ENCODE measurements at places on chromosomes 4 and X.

GRCh38 chrX:138745196-138745595 lies 33.7 kb upstream of the FGF13 start:
- DNase-seq, result no peak

- DNase-seq, result no peak
These were observed 34.8 kb upstream of the USP51 start for GRCh38 chrX:55524487-55524886.

DNA sequence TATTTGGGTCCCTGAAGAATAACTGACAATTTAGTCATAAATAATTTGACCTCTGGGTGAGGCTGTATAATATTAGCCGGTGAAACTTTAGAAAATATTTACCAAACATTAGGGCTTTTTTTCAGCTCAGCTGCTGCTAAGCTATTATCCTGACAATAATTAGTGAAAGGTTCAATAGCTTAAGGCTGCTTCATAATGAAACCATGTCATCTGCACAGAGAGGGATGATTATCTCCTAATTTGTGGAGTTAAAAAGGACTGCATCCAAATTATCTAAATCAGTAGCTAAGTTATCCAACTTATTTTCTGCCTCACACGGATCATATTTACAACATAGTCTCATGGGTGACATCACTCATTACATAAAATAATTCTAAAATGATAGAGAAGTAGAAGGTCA lies 1249.8 kb downstream of the RAPGEF2 start:
- DNase-seq, result no peak

DNA sequence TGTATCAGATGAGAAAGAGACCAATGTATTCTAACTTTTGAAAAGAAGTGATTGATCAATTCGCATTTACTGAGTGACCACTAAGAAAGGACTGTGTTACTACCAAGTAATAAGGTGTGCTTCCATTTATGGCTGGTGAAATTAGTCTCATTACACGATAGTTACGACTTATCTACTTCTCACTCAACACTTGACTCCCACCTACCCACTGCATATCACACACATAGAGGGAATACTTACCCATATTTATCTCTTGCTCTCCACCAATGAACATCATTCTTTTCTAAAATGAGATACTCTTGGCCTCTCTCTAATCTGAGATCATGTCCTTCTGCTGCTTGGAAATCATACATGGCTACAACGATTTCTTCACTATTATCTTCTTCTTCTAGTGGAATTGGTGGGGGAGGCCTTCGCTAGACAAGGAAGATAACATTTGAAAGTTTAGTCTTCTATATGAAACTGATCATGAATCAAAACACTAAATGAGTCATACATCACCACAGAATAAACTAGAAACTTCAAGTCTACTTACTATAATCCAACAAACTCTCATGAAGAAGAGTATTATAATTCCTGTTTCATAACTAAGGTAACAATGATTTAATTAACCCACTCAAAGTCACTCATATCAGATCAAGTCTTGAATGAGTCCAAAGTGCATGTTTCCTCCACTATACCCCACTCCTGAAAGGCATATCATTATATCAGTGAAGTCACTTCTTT lies 33.7 kb upstream of the TXK start:
- no peak for DNase-seq

DNA sequence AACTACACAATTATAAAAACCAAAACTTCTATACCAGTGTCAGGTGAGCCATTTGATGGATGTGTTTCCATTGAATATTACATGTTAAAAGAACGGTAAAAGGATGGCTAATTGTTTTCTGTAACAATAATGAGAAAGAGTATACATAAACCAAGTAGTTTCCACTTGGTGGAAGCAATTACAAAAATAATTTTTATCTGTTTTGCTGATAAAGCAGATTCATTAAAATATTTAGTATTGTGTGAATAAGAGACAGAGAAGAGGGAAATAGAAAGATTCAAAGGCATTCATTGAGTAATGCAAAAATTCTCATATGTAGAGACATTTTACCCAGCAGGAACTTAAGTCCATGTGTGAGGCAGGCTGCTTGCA lies 95.7 kb downstream of the ANK2 start:
- no peak for DNase-seq

GRCh38 chr4:5014007-5014682 lies 5.1 kb downstream of the CYTL1 start:
- DNase-seq, result no peak

DNA sequence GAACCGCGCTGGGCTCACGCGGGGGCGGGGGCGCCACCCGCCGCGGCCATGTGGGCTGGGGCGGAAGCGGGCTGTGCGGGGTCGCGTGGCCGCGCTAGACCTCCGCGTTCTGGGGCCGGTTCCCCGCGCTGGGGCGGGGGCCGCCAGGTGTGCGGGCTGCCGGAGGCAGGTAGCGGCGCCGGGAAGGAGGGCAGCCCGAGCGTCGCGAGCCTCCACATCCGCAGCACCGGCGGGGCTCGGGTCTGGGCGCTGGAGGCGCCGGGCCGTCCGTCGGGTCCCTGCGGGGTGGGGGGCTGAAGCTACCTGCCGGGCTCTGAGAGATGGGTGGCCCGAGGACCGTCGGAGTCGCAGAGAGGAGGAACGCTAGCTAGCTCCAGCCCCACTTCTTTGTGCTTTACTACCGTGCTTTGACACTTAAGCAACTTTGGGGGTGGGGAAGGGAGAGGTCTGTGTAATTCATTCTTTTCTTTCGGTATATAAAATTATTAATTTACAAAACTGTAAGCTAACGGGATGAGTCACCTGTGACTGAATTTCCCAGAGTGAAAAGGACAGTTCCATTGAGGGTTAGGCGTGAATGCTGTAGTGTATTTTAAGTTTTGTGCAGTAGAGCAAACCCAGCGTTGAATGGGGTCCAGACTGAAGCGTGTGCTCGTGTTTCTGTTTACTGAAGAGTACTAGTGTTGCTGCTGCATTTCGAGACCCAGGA lies 689 bp downstream of the METAP1 start:
- DNase-seq, result no peak

GRCh38 chr4:15729910-15730533 lies 27.2 kb downstream of the BST1 start:
- DNase-seq, result no peak

- no peak for DNase-seq
These were observed 77.6 kb upstream of the MAP3K15 start for GRCh38 chrX:19592952-19593351.

- DNase-seq, result no peak
These were observed 101.5 kb upstream of the LIMCH1 start for GRCh38 chr4:41436419-41436818.

GRCh38 chr4:151799417-151800012 lies 38.7 kb upstream of the GATB start:
- DNase-seq, result no peak

DNA sequence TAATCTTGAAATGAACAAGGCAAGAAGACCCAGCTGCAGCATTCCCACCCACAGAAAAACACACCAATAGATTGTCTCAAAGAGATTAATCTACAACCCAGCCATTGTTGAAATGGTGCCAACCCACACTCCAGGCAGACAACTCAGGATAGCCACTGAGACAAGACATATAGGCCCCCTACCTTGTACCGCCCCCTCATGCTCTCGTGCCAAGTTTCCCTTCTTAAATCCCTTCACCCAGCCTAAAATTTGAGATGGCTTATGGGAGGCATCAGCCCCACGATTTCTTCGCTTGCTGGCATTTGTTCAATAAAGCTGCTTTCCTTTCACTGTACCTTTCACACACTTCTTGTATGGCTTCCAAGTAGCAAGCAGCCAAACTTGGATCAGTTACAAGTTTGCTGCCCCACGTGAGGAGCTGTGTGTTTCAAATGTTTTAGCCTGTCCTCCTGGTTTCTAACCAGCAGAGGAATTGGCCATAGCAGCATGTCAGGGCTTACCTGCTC lies 1754.1 kb downstream of the C4orf33 start:
- DNase-seq, result no peak

DNA sequence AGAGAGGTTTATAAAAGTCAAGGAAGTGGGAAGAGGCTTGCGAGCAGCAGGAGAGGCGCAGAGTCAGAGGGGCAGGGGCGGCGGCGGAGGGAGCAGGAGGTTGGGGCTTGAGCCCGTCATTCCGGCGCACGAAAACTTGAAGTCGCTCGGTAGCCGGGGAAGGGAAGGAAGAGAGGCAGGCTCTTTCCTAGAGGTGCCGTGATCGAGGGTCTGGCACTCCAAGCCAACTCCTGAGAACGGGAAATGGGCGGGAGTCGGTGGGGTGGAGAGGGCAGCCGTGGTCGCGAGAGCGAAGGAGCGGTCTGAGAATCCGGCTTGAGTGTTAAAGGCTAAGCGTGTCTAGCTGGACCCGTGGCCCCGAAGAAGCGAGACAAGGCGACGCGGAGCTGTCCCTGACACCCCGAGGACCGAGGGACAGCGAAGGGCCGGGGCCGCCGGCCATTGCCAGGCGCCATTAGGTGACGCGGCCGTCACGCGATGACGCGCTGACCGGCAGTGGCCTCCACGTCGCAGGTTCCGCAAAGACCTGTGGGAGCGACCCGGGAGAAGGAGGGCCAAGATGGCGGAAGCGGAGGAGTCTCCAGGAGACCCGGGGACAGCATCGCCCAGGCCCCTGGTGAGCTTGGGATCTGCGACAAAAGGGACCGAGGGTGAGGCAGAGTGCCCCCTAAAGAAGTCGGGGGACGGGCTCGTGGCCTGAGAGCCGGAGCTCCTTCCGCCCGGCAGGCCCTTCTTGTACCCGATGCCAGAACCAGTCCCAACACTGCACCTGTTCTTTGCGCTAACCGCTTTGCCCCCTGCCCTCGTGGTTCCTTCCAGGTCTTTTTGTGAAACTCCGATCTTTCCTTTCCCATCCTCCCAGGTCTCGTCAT lies at the start of gene YIPF6:
YIPF6 (plus strand) TSS at position 544 of the 872 bp plus-strand sequence; CDS start at position 560, 16 bp downstream.
- DNase-seq, result no peak

DNA sequence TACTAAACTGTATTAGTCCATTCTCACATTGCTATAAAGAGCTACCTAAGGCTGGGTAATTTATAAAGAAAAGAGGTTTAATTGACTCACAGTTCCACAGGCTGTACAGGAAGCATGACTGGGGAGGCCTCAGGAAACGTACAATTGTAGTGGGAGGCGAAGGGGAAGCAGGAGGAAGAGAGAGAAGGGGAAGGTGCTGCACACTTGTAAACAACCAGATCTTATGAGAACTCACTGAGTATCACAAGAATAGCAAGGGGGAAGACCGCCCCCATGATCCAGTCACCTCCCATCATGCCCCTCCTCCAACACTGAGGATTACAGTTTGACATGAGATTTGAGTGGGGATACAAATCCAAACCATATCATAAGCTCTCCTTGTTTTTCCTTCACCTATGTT lies 40.9 kb downstream of the RPA4 start:
- DNase-seq, result no peak

GRCh38 chr4:101967697-101968346 lies 177.3 kb downstream of the BANK1 start:
- no peak for DNase-seq

- no peak for DNase-seq
These were observed 183.3 kb downstream of the ZIC3 start for GRCh38 chrX:137749246-137749645.

- no peak for DNase-seq
These were observed 175.1 kb upstream of the RADX start for GRCh38 chrX:106436691-106437090.

- DNase-seq, result no peak
These were observed 191.3 kb downstream of the GPC3 start for GRCh38 chrX:133794126-133794525.

GRCh38 chrX:73581002-73581628 lies 18.1 kb downstream of the CHIC1 start:
- DNase-seq, result no peak

DNA sequence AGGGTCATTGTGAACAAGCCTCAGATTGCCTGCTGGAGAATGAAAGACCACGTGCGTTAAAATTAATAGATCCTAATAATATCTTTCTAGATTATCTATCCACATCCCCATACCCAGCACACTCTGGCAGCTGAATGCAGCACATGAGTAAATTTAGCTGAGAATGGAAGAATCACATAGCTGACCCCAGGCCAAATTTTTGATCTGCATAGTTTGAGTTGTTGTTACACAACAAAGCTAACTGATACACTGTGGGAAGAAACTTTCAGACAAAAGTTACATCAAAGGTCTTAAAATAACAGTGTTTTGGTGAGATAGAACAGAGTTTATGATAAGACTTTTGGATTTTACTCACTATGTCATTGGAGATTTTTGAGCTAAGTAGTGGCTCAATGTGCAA lies 72.4 kb upstream of the ANXA10 start:
- no peak for DNase-seq

DNA sequence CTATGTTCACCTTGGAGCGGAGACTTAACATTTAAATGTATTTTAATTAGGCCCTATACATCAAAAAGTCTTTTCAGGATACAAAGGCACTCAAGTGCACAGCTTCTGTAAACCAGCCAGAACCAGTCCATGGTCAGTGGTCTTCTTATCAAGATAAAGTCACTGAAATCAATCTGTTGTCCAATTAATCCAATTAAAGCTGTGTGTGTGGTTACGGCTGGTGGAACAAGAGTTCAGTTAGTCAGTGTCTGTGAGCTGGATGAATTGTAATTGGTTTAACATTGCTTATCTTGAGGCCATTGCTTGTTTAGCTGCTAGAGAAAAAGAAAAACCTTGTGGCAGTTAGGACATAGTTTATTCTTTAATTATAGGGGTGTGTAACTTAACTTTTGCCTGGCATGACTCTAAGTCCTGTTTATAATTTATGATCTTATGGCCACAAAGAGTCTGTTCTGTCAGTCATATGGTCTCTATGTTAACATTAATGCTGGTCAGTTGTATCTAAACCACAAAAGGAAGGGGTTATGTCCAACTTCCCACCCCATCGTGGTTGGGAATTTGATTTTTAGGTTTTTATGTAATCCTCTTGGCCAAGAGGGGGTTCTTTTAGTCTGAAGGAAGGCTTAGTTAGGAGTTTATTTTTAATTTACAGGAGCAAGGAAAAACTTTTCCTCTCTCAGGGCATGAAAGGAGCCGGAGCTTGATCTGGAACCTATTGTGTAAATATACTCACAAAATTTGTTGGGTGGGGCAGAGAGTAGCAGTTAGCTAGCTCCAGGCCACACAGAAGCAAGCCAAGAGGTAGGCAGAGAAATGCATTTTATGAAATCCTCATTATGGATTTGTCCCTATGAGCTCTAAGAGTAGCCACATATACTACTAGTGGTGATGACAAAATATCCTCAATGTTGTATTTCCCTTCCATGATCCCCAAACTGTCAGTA lies 665.7 kb upstream of the ACTRT1 start:
- DNase-seq, result no peak

- no peak for DNase-seq
These were observed 183.6 kb upstream of the FTHL17 start for GRCh38 chrX:31255310-31256033.

- no peak for DNase-seq
These were observed 491.1 kb downstream of the AFF2 start for GRCh38 chrX:148991502-148991901.

DNA sequence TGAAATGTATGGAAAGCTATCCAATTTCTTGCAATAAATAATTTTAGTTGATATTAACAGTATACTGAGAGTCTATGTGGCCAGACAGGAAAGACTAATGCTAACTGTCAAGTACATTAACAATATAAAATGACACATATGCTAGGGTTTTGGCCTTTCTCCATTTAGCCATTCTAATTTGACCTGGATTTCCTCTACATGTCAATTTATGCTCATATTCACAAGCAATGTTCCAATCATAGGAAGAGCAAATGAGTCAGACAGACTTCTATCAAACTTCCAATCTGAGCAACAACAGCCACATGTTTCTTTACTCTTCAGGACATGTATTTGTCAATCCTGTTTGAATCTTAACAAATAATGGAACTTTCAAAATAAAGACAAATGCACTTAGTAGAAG lies 53.6 kb downstream of the CORIN start:
- no peak for DNase-seq

- no peak for DNase-seq
These were observed 129.2 kb upstream of the ETNPPL start for GRCh38 chr4:108891896-108892590.

GRCh38 chr4:73988061-73988460 lies at the start of gene PPBP:
Gene PPBP, minus strand, starts transcription at chr4:73988190. Its CDS starts 87 bp downstream, at chr4:73988103.
- DNase-seq, result no peak

- no peak for DNase-seq
These were observed 19.3 kb upstream of the HTRA3 start for GRCh38 chr4:8250227-8250626.

Data from AG09309 (cell line).